ENCODE measurements at places on chromosomes 3 and 15.

DNA sequence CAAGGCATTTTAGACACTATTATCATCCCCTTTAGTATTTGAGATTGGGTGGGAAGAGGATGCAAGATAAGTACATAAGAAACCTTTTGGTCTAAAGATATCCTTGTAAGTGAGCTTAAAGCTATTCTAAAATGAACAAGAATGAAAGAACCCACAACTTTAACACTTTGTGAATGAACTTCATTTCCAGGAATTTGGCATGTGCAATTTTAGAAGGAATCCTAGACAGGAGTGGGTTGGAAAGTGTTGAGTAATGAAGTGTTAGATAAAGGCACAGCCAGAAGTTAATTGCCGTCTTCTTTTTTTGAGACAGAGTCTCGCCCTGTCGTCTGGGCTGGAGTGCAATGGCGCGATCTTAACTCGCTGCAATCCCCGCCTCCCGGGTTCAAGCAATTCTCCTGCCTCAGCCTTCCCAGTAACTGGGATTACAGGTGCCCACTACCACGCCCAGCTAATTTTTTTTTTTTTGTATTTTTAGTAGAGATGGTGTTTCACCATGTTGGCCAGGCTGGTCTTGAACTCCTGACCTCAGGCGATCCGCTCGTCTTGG is 13.2 kb upstream of the TEX9 start:
- no peak for DNase-seq

GRCh38 chr3:126358038-126358815 is 1.0 kb upstream of the KLF15 start:
- DNase-seq: no peak

GRCh38 chr3:119331661-119332060 is 37.5 kb downstream of the ARHGAP31 start:
- no peak for DNase-seq

- no peak for DNase-seq
Measured at GRCh38 chr3:110456001-110456400, 615.6 kb upstream of the NECTIN3 start.

DNA sequence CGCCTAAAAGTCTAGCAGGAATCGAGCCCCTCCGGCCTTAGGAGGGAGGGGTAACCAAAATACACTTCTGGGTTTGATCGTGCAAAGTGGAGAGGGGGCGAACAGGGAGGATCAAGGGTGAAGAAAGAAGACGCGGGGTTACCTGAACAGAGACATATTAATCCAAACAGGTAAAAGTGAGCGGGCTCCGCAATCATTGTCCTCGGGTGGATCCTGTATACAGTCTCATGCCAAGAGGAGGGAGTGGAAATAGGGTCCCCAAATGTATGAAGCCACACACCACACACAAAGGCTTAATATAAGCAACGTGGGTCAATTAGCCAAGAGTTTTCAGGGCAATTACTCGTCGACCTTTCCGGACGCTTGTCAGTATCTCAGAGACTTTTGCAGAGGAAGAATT is 749.5 kb downstream of the ROBO1 start:
- no peak for DNase-seq

GRCh38 chr3:150370122-150370602 is 37.9 kb upstream of the TSC22D2 start:
- DNase-seq: no peak

GRCh38 chr15:64693134-64693533 is 82.3 kb downstream of the RBPMS2 start:
- no peak for DNase-seq

- DNase-seq: no peak
Measured at GRCh38 chr15:49185473-49185872, 15.4 kb downstream of the GALK2 start.

DNA sequence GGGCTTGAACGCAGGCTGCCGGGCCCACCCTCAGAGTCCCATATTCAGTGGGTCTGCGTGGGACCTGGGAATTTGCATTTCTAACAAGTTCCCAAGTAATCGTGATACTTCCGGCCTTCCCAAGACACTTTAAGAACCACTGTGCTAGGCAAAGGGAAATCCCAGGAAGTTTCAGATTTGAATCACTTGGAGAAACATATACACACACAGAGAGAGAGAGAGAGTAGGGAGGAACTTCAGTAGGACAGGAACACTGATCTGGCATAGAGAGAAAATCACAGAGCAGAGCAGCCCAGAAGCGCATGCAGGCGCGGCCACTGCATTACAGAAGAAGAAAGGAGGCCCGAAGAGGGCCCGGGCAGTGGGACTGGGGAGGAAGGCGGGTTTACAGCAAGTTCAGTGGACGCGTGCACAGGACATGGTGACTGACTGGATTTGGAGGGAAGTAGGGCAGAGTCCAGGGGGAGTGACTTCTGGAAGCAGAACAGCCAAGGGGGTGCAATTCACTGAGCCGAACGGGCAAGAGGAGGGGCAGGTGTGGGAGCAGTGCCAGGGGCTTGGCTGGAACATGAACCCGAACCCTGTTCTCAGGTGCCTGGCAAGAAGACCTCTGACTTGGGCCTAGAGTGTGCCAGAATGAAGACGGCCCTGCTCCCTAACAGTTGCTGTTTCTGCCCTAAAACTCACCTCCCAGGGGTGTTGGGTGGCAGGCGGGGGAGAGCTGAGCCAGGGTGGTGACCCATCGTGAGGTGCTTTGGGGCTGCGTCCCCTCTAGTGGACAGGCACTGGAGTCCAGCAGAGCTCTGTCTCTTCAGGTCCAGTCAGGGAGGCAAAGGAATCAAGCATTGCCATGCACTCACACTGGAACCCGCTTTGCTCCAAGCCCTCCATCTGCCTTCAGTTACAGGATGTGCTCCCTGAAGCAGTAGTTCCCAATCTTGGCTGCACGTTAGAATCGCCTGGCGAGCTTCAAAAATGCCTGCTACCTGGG is 101.3 kb upstream of the HES1 start:
- no peak for DNase-seq

DNA sequence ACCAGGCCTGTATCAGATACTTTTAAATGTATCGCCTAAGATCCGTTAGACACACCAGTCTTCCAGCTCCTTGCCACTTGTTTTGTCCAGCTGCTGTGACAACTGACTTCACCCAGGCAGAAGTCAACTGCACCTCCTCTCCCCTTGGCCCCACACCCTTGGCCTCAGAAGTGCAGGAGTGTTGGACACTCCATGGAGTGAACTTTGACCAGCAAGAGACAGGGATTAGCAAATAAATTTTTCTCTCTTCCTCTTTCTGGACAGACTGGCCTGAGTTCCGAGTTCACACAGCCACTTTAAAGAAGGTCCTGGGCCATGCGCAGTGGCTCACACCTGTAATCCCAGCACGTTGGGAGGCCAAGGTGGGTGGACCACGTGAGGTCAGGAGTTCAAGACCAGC is 2.9 kb upstream of the CLN6 start:
- DNase-seq: no peak

DNA sequence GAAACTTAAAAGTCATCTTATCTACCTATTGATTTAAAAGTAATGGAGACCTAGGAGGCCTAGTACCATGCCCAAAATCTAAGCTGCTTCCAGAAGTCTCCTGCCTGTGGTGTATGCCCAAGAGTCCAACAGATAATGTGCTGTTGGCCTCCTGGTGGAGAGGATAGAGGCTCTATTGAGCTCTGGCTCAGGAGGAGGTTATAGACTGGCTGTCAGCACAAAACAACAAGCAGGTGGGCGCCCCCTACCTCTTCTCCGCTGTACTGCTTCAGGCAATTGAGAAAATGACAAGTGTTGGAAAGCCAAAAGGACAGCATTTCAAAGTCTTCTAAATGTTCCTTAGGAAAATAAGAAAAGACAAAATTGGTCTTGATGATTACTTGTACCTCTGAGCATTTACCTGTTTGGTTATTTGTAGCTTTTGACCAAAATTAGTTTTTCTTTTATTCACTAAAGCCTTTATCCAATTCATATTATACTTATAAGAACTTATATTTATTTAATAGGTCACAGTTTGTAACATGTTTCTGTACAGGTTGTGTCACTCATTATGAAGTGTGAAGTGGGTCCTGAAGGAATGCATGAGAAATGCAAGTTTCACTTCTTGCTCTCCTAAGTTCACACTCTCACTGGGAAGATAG is 17.2 kb upstream of the GNB5 start:
- peak; percentile 31 for DNase-seq

DNA sequence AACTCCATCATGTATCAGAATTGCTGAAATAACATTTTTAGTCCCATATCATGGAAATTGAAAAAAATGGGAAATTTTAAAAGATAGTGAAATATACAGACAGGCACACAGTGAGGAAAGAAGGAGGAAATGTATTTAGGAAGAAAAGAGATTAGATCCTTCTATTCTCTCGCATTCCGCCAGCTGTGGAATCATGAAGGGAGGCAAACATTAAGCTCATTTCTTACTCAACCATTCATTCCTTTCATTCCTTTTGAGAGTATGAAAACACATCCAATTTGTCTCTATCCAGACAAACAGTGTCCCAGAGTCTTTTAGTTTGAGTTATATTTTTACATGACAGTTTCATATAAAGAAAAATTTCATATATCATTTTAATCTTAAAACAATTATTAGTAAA is 52.5 kb upstream of the KCNMB2 start:
- no peak for DNase-seq

GRCh38 chr3:83968356-83968755 is 990.4 kb upstream of the CADM2 start:
- no peak for DNase-seq

DNA sequence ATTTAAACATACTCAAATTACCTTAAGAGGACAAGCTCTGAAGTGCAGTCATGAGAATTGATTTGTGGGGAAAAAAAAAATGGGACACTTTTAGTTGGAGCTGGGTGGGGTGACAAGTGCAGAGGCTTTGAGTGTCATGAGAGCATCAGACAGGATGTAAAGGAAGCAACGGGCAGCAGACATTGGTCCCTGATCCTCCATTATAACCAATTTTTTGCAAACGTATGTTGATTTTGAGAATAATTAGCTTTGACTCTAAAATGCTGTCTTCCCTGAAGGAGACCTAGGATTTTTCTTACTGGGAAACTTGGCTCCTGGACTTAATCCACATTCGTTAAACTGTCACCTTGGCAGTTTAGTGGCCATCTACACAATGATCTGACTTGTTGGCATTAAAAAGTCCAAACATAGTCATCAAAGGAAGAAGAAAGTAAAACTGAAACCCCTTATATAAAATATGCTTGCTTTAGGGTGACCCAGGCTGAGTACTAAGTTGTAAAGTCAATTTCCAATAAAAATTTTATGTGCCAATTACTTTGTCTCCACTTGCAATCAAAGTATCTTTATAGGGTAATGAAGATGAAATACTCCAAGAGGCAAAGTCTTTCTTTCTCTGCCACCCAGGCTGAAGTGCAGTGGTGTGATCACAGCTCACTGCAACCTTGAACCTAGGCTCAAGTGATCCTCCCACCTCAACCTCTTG is 45.6 kb downstream of the BCL2L10 start:
- no peak for DNase-seq

DNA sequence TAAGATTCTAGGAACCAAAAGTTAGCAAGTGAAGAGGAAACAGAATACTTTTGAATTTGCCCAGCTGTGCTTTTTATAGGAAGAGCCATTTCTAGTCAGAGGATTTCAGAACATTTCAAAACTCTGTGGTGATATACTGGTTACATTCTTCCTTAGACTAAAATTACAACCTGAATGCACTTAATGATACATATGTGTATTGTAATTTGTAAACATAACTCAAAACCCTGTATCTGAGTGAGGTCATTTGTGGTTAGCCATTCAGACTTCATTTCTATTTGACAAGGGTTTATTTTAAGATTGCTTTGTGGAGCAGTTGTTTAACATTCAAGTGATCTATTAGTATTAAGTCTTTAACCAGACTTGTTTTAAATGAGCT is 59.4 kb upstream of the TRIM71 start:
- no peak for DNase-seq

DNA sequence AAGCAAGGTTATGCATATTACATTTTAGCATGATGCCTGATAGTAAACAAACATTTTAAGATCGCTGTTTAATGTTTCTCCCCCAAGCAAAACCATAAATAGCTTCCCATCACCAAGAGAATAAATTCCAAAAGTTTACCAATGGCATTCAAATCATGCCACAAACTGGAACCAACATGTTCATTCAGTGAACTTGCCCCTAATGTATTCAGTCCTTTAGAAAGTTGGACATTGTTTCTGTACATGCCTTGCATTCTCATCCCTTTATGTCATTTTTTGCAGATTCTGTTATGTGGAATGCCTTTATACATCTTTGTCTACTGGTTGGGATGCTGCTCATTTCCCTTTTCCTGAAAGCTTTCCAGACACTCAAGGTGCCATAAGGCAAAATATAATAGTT is 105.5 kb downstream of the PYDC2 start:
- no peak for DNase-seq

DNA sequence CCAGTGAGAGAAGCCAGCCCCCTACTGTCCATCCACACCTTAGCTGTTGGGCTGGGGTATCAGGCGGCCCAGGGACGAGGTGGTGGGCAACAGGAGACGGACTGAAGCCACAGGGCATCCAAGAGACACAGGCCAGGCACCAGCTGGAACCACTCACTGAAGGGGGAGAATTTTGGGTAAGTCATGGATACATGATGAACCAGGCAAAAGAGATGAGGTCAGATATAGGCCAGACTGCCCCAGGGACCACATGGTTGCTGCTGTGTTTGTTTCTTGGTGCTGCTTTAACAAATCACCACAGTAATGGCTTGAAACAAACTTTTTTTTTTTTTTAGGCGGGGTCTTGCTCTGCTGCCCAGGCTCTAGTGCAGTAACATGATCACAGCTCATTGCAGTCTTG is 66.4 kb downstream of the SEMA5B start:
- DNase-seq: no peak

GRCh38 chr15:90617171-90617570 is 87.4 kb downstream of the CRTC3 start:
- DNase-seq: no peak

DNA sequence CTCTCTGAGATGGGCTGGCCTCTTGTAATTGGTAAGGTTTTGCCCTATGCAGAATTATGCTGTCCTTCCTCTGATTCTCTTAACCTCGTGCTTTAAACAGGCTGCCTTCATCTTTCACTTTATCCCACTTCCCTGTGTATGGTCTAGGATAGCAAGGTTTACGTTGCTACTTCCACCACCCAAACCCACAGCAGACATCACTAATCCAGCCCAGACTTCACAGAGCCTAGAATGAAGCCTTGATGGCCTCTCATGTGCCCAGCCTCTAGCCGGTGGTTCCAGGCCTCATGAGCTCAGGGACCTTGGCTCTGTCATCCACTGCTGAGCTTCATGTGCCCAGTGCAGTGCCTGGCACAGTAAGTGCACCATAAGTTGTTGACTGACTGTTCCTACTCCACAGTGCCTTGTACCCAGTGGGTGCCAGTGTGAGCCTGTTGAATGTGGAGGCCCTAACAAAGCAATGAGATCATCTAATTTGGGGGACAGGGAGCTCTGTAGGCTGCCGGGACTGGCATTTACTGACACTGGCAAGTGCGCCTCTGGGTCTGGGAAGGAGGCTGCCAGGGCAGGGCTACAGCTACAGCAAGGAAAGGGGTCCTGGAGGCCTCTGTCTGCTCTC is 12.5 kb downstream of the SLC6A6 start:
- no peak for DNase-seq

GRCh38 chr15:61138156-61138555 is 90.9 kb downstream of the RORA start:
- no peak for DNase-seq

Data from left ventricle myocardium inferior (tissue), 1 donor.